ENCODE measurements at places on chromosomes 16 and 17.
A peak's percentile ranks its signal among the peaks of the same experiment; 100 is the strongest.

DNA sequence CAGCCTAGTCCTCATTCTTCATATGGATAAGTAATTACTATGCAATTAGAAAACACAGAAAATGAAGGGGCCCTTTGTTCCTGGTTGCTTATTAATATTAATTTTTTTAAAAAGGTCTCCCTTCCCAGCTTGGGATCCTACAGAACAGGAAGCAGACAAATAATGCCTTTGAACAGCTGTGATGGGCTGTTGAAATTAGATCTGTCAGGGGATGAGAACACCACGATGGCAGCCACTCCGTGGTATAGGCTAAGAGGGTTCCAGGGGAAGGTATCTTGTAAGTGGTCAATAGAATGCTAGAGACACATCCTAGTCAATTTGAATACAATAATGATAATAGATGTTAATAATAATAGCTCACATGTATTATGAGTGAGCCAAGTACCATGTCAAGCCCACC lies 83.1 kb downstream of the CCDC182 start:
- no peak for DNase-seq

- DNase-seq: no peak
These were observed 15.0 kb downstream of the TRIM25 start for GRCh38 chr17:56898874-56899273.

DNA sequence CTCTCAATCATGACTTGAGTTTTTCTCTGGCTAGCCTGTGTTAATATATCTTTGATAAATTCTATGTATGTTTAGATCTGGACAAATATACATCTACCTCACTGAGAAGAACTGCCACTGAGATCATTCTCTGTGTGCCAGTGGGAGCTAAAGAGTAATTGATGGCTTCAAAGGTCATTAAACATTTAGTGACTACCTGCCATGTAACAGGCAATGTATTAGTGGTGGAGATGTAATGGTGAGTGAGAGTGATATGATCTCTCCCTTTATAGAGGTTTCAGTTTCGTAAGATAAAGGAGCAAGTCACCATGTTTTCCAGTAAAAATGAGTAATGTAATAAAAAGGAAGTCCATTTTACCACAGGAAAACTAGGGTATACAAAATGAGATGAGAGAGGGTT lies 235.8 kb upstream of the CDH8 start:
- DNase-seq: no peak

DNA sequence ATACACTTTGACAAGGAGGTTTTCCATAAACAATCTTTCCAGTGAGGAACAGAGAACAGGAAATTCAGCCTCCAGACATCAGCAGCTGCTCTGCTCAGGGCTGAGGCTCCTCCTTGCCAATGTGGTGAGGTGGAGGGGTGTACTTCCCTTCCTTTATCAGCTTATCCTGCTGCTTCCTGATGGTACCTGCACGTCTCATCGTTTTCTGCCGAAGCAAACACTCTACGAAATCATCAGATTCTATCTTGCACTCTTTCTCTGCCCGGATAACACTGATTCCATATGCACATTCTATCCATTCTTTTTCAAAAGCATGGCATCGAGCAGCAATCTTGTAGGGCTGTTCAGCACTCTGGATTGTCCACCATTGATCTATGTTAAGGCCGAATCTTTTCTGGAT lies 15.4 kb upstream of the SEZ6 start:
- no peak for DNase-seq

- DNase-seq: no peak
These were observed 17.6 kb upstream of the DNAH9 start for GRCh38 chr17:11580677-11581076.

- no peak for DNase-seq
These were observed 3.9 kb upstream of the SCPEP1 start for GRCh38 chr17:56974055-56974454.

DNA sequence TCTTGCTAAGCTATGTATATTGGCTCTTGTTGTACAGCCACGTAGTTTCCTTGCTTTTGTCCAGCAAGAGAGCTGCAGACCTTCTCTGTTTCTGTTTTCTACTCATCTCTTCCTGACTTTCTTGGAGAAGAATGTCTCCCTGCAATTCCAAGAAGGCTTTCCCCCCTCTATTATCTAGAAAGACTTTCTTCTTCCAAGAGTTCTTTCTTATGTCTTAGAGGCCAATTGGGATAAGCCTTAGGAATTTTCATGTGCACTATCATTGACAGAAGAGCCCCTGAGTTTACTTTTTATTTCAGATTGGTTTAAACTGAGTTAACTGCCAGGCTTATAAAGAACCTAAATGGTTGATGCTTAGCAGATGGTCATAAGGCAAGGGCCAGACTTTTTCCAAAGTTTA lies 9.0 kb downstream of the CAPNS2 start:
- no peak for DNase-seq

DNA sequence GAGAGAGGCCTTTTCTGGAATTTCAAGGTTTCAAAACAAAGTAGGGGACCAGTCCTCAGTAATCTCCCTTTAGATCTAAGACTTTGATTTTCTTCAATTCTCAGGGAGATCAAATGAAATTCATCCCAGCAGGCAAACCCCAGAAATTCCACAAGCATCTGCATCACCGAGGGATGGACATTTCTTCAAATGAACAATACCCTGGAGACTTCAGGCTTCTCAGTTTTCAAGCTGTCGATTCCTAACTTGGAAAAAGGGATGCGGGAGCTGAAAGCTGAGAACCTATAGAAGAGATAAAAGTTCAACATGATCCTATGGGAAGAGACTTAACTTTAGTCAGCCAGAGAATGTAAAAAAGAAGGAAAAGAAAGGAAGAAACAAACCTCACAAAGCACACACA lies 296.9 kb upstream of the CDH5 start:
- no peak for DNase-seq

GRCh38 chr16:49675413-49675812 lies 180.5 kb downstream of the ZNF423 start:
- no peak for DNase-seq

GRCh38 chr17:38733282-38733981 lies 3.3 kb downstream of the CISD3 start:
- no peak for DNase-seq

GRCh38 chr17:49741009-49741691 lies 22.8 kb downstream of the FAM117A start:
- DNase-seq: no peak

GRCh38 chr16:74999609-75000480 lies 1.0 kb downstream of the ZNRF1 start:
- DNase-seq: peak; percentile 50
